ENCODE measurements at places on chromosomes 5 and 9.

GRCh38 chr9:76516350-76516749 lies 57.4 kb downstream of the GCNT1 start:
- DNase-seq, result no peak

DNA sequence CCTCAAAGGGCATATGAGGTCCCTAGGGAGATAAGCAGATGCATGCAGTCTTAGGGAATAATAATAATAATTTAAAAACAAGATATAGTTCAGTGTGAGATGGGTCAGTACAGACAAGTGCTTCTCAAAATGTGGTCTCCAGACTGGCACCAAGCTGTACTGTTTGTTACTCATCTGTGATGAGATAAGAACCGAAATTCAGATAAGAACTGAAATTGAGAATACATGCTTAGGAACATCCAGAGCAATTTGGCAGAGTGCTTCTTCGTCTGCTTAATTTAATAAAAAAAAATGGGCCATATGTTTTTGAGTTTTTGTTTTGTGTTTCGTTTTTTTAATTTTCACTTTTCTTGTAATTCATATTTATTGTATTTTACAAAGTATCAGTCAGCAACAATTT lies 86.5 kb upstream of the SGCD start:
- DNase-seq, result no peak

DNA sequence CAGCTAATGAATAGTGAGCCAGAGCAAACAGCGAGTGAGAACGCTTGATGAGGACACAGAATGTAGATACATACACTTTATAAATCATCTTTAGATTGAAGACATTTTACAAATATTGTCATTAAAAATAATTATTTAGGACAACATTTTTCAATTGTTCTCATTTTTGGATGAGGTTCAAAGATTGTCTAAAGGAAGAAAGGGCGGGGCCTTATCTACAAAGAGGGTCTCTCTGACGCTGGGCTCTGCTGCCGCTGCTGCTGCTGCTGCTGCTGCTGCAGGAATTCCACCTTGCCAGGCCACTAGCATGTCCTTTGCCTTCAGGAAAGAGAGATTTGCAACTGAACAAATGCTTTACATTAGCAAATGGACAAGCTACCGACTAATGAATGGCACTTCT lies 220.7 kb upstream of the TMEM161B start:
- DNase-seq, result no peak

- DNase-seq, result no peak
Observed at GRCh38 chr9:88604836-88605511, 70.0 kb downstream of the NXNL2 start.

- no peak for DNase-seq
Observed at GRCh38 chr5:67010684-67011409, 185.8 kb downstream of the CD180 start.

DNA sequence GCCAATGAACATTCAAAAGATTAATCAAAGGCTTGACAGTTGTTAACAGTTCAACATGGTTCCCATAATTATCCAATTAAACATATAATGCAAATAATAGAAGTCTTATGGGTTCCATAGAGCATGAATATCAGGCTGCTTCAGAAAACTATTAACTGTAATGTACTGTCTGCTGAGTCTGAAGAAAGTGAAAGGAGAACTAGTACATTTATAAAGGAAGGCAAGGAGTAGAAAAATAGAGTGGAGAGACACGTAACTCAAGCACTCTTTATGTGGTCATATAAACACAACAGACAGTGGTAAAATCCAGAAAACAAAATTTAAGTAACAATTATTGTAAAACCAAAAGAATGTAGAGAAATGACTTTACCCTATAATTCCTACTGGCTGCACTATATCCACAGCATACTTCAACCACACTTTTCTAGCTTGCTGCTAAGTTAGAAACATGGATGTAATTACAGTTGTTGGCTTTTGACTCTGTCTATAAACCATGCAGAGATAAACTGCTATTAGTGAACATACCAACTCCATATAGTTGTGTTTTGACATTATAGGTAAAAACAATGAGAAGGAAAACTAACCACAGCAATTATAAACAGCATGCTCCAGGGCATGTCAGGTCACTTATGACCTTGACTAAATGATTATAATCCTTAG lies 32.7 kb downstream of the NFIB start:
- no peak for DNase-seq

GRCh38 chr9:131965103-131965502 lies 114.6 kb downstream of the MED27 start:
- DNase-seq, result no peak

DNA sequence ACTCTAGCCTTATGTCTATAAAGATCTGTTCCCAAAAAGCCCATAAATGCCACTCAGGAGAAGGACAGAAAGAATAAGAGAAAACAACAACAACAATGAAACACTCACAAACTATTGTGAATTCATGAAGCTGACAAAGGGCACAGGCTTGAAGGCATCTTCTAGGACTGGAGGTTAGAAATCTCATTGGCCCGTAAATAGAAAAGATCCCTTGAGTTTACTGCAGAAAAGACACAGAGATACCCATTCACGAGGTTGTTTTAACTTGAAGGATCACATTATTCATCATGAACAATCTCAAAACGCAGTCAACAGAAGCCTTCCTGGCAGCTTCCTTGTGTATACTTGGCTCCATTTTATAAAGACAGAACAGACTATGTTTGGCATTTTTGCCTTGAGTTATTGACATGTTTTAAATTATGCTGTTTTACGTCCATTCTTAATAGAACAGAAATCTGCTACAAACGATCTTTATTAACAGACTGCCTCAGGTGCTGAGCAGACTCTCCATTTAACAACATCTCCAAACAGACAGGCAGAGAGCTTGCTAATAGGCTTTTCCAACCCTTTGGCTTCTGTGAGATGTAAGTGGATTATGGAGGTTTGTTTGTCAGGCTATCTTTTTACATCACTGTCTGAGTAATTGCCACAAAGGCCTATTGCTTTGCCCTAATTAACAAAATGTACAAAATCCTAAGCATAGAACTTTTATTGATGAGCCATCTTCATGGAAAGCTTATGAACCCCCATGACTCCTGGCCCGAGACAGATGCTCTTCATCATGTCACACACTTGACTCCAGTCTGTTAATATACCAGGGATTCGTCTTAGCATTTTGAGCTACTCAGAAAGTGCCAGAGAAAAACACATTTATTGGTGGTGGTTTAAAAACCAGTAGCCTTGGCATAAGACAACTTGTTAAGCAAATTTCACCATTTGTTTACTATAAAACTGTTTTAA lies 735.3 kb upstream of the ZNF608 start:
- no peak for DNase-seq

DNA sequence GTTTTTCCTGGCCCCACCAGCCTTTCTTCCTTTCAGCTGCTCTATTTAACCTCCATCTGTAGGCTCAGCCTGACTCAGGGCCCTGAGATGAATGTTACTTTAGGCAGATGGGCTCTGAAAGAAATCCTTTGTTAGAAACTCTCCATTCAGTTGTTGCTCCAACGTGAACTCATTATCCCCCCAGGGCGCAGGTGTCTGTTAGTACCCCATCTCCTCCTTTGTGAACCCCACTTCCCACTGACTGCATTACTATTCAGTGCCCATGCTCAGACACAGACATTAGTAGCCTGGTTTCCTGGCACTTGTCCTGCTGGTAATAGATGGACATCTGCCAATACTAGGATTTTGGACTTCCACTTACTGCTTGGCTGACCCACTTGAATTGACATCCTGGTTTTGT lies 1271.6 kb downstream of the PTPRD start:
- DNase-seq, result no peak

DNA sequence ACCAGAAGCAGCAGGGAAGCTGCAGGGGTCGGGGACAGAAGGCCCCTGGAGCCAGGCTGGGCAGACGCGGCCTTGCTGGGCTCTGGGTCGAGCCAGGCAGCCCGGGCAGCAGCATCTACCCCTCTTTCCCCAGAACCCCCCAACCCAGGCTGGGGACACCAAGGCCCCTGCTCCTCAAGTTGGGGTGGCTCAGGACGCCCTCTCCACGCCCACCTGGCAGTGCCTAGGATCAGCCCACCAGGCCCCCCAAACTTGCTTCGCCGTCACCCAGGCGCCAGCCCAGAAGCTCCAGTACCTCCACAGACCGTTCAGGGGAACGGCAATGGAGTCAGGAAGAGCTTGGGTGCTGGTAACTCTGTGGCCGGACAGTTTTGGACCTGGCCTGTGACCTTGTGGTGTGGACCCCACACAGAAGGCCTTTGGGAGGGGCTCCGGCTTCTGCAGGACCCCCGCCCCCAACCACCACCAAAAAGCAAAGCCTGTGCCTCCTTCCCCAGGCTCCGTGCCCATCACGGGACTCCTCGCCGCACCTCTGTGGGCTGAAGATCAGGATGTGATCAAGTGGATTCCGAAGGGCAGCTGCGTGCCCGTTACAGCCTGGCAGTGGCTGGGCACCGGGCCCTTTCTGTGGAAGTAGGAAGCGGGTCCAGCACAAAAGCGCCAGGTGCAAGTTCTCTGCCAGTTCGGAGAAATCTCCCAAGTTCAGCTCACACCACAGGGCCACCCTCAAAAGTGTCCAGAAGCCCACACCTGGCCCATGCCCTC lies 2.1 kb downstream of the SLC12A7 start:
- DNase-seq, result no peak

DNA sequence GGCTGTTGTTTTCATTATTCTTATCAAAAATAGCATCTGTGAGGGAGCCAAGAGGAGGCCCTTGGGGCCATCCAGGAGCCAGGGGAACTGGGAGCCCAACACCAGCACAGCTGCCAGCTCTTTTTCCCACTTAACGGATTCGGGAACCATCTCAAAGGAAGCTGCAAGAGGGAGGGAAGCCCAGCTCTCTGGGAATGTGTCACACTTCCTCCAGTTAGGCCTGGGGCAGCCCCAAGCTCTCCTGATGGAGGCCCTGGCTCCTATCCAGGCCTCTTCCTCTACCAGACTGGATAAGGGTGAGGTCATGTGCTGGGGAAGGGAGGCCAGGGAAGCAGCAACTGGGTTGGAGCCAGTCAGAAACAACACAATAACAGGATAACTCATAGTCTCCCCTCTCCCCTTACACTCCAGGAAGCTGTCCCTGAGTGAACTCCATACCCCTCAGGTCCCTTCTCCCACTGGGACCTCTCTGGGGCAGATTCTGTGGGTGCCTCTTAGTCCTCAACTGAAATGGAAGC lies 12.7 kb downstream of the CSF2 start:
- DNase-seq, result no peak

DNA sequence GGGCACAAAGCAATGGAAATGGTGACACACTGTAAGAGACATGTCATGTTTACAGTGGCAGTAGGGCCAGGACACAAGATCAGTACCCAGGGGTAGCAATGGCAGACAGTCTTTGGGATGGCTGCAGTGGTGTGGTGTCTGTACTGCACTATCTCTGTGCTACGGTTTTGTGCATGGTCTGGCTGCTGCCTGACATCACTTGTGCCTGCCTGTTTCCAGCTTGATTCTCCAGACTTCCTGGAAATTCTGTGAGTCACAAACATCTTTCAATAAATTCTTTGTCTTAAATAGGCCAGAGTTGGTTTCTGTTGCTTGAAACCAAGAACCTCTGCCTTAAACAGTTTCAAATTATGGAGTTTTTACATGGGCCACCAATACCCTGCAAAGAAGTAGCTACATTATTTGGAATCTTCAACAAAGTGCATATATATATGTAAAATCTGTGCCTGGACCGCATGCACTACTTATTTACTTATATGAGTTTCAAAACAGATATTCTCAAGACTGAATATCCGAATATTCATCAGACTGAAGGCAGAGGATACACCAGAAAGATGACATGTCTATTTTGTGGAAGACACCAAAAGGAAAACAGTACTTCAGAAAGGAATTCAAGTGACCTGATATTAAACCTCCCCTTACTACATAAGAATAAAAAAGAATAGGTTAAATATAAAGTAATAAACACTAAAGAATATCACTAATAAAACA lies 188.1 kb downstream of the RFX3 start:
- no peak for DNase-seq

GRCh38 chr5:75089662-75090061 lies 37.3 kb upstream of the GCNT4 start:
- no peak for DNase-seq

DNA sequence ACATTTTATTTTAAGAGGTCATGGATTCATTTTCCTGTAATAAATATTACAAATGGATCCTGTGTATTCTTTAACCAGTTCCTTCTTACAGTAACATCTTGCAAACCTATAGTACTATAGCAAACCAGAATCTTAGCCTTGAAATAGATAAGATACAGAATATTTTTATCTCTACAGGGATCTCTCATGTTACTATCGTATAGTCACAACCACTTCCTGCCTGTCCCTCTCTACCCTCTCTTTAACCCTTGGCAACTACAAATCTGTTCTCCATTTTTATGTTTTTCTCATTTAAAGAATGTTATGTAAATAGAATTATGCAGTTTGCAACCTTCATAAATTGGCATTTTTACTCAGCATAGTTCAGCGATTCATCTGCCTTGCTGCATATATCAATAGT lies 454.0 kb downstream of the DIRAS2 start:
- DNase-seq, result no peak

DNA sequence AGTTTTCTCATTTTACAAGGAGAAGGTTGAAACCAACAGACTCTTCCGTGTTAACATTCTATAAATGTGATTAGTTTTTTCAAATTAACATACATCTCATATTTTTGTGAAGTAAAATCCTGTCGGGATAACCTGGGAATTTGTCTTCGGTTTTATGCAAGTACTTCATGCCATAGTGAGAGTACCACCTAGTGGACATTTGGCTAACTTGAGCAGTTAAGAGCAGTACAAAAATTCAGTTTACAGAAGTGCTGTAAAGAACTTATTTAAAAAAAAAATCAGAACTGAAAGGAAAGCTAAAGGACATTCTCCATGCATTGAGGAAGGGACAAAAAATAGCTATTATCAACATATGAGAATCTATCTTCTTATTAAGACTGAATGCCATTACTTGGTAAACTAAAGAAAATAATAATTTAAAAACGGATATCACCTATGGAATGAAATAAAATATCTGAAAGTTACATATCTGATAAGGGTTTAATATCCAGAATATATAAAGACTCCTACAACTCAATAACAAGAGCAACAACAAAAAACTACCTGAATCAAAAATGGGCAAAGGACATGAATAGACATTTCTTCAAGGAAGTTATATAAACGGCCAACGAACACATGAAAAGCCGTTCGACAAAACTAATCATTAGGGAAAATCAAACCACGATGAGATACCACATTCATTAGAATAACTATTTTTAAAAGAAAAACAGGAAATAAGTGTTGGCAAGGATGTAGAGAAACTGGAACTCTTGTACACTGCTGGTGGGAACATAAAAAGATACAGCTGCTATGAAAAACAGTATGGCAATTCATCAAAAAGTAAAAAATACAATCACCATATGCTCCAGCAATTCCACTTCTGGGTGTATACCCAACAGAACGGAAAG lies 117.0 kb upstream of the GNA14 start:
- peak; percentile 38 for DNase-seq

GRCh38 chr9:82645600-82645999 lies 417.3 kb downstream of the RASEF start:
- no peak for DNase-seq

All from AML-193 (cell line).